ENCODE measurements at places on chromosomes 6 and 20.

- DNase-seq: no peak
- H3K4me1 ChIP-seq: peaks cover 26% of the 10 kb centered on the region
- peaks cover 15% of the 10 kb centered on the region for H3K36me3 ChIP-seq
- peak overlapping the region; percentile 90 for H3K4me3 ChIP-seq
- no peaks in the 10 kb centered on the region for H3K27me3 ChIP-seq
Measured at GRCh38 chr20:2840967-2841531, 504 bp downstream of the VPS16 start.

GRCh38 chr20:44819936-44820335, 9.6 kb upstream of the RIMS4 start:
- H3K27me3 ChIP-seq: peaks cover 15% of the 10 kb centered on the region
- DNase-seq: no peak
- no peak overlapping the region for H3K27ac ChIP-seq
- H3K4me1 ChIP-seq: no peaks in the 10 kb centered on the region

- no peaks in the 10 kb centered on the region for H3K36me3 ChIP-seq
- H3K27me3 ChIP-seq: no peaks in the 10 kb centered on the region
Measured at GRCh38 chr20:18377896-18378481, 88.8 kb downstream of the DZANK1 start.

- peaks cover 10% of the 10 kb centered on the region for H3K27me3 ChIP-seq
- H3K27ac ChIP-seq: no peak overlapping the region
- DNase-seq: no peak
- no peaks in the 10 kb centered on the region for H3K4me1 ChIP-seq
Measured at GRCh38 chr6:53493635-53494025, 51.3 kb downstream of the GCLC start.

GRCh38 chr20:48708116-48708515, 119.7 kb downstream of the PREX1 start:
- no peaks in the 10 kb centered on the region for H3K27me3 ChIP-seq
- peak overlapping the region; percentile 70 for H3K27ac ChIP-seq
- H3K4me1 ChIP-seq: peaks cover 31% of the 10 kb centered on the region
- no peak for DNase-seq

DNA sequence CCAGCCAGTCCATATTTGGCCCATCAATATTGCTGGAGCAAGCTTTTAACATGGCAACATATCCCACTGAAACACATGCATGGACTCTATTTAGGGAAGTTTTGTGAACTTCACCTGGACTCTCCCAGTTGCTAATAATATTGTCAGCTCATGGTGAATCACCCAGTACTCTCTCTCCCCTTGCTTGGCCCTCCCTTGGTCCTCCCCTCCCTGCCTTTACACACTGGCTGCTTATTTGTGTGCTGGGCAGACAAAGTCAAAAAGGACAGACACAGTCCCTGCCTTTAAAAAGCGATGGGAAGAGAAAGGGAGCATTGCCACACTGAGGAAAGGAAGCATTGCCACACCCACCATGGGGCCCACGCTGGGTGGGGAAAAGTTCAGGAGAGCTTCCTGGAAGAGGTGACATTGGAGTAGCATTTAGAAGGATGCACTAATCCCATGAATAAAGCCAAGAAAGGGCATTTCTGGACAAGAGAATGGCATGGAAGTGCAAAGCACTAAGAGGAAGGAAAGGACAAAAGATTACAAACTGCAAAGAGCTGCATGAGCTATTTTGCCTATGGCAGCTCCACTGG, 143.4 kb upstream of the EXOC2 start:
- H3K27me3 ChIP-seq: no peaks in the 10 kb centered on the region
- no peak overlapping the region for H3K4me3 ChIP-seq
- H3K36me3 ChIP-seq: peaks cover 11% of the 10 kb centered on the region
- peak overlapping the region; percentile 70 for H3K27ac ChIP-seq
- peaks cover 14% of the 10 kb centered on the region for H3K4me1 ChIP-seq

DNA sequence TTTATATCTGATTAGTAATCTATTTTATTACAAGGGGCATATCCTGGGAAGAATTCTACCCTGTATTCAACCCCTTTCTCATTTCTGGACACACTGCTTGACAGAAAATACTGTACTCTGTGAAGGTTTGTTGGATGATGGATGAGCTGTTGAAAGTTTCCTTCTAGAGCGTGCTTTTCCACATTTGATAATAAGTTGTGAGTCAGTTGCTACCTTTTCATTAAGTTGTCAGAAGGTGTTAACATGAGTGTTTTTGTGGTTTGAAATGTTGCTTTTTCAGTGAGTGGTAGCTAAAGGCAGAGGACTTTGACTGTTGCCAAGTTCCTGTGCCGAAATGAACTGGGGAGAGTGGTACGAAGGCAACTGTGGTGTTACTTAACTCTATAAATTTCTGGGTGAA, 3.9 kb upstream of the ECI2 start:
- peaks cover 14% of the 10 kb centered on the region for H3K4me1 ChIP-seq
- peaks cover 4% of the 10 kb centered on the region for H3K36me3 ChIP-seq
- no peak overlapping the region for H3K4me3 ChIP-seq

DNA sequence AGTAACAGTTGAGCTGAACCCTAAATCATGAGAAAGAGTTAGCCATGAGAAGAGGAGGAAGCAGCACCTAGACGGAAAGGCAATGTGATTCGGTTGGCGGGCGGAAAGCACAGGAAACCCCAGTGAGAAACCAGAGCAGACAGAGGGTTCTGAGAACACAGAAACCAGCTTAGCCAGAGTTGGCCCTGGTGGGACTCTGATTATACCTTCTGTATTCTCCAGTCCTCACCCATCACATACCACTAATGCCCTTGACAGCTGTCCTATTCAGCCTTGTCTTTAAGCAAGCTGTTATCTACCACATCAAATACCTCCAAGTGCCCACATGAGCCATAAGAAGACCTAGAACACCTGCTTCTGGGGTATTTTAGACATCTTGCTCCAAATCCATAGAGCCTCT, 58.9 kb upstream of the LRRC1 start:
- peaks cover 29% of the 10 kb centered on the region for H3K4me1 ChIP-seq
- H3K4me3 ChIP-seq: no peak overlapping the region
- H3K27me3 ChIP-seq: peaks cover 14% of the 10 kb centered on the region

- H3K36me3 ChIP-seq: no peaks in the 10 kb centered on the region
- no peak for DNase-seq
- H3K27ac ChIP-seq: no peak overlapping the region
- H3K27me3 ChIP-seq: peaks cover 28% of the 10 kb centered on the region
- H3K4me3 ChIP-seq: no peak overlapping the region
Measured at GRCh38 chr6:157693867-157694266, 129.2 kb upstream of the SNX9 start.

DNA sequence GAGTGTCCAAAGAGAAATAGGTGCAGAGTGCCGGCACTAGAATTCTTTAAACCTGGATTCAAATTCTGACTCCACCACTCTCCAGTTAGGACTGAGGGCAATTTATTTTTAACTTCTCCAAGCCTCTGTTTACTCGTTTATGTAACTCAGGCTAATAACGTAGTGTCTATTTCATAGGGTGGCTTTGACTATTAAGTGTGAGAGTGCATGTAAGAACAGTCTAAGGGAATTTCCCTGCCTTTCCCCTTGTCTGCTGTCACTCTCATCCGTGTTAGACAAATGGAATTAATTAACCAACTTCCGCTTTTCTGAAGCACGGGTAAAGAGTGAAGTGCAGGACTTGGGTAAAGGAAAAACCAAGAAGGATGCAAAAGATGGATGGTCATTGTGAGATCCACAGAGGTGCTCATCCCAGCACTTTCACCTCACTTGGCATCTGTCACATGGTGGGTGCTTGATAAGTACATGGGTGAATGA, 4.1 kb upstream of the ZKSCAN8 start:
- peak overlapping the region; percentile 99 for H3K4me3 ChIP-seq
- peak; percentile 47 for DNase-seq
- H3K36me3 ChIP-seq: peaks cover 11% of the 10 kb centered on the region
- H3K27ac ChIP-seq: peak overlapping the region; percentile 96

GRCh38 chr6:77403424-77403823, 59.9 kb downstream of the HTR1B start:
- no peaks in the 10 kb centered on the region for H3K27me3 ChIP-seq
- no peak overlapping the region for H3K27ac ChIP-seq
- H3K4me3 ChIP-seq: no peak overlapping the region
- H3K36me3 ChIP-seq: no peaks in the 10 kb centered on the region
- DNase-seq: no peak

- H3K4me3 ChIP-seq: no peak overlapping the region
- no peak overlapping the region for H3K27ac ChIP-seq
Measured at GRCh38 chr6:47157653-47158219, 115.6 kb upstream of the ADGRF1 start.

DNA sequence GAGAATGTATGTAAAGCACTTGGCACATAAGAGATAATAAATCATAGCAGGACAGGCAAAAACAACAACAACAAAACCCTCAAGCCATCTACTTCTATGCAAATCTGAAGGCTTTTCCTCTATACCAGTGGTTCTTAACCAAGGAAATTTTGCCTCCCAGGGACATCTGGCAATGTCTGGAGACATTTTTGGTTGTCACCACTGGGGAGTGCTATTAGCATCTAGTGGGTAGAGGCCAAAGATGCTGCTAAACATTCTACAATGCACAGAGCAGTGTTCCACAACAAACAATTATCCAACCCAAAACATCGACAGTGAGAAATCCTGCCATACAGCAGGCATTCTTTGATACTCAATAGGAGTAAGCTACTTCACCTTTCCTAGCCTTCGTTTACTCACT, 28.2 kb downstream of the NDRG3 start:
- peaks cover 8% of the 10 kb centered on the region for H3K36me3 ChIP-seq
- no peaks in the 10 kb centered on the region for H3K27me3 ChIP-seq
- H3K4me1 ChIP-seq: peaks cover 7% of the 10 kb centered on the region

DNA sequence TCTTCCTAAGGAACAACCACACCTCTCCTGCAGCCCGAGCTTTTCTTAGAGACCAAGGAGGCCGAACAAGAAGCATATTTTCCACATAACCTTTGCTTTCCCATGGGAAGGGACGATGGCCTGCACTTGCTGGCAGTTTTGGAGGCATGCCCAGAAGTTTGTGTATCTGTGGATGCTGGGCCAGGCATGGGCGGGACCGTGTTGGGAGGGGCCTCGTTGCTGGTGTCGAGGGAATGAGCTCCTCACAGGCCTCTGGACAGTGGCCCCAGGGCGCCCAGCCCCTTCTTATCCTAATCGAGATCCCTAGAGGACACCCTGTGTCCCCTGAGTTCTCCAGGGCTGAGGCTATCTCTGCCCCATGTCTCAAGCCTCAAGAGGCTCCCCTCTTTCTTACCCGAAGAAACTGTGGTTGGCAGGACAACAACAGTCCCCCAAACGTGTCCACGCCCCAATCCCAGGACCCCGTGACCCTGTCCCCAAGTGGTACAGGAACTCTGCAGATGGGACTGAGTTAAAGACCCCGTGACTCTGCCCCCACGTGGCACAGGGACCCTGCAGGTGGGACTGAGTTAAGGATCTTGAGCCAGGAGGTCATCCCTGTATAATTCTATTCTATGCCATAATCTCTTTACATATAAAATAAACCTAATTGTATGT, 99.5 kb upstream of the BHLHE23 start:
- peaks cover 3% of the 10 kb centered on the region for H3K36me3 ChIP-seq
- H3K27me3 ChIP-seq: peaks cover 29% of the 10 kb centered on the region
- H3K27ac ChIP-seq: no peak overlapping the region
- DNase-seq: no peak
- no peak overlapping the region for H3K4me3 ChIP-seq
- H3K4me1 ChIP-seq: peaks cover 7% of the 10 kb centered on the region

DNA sequence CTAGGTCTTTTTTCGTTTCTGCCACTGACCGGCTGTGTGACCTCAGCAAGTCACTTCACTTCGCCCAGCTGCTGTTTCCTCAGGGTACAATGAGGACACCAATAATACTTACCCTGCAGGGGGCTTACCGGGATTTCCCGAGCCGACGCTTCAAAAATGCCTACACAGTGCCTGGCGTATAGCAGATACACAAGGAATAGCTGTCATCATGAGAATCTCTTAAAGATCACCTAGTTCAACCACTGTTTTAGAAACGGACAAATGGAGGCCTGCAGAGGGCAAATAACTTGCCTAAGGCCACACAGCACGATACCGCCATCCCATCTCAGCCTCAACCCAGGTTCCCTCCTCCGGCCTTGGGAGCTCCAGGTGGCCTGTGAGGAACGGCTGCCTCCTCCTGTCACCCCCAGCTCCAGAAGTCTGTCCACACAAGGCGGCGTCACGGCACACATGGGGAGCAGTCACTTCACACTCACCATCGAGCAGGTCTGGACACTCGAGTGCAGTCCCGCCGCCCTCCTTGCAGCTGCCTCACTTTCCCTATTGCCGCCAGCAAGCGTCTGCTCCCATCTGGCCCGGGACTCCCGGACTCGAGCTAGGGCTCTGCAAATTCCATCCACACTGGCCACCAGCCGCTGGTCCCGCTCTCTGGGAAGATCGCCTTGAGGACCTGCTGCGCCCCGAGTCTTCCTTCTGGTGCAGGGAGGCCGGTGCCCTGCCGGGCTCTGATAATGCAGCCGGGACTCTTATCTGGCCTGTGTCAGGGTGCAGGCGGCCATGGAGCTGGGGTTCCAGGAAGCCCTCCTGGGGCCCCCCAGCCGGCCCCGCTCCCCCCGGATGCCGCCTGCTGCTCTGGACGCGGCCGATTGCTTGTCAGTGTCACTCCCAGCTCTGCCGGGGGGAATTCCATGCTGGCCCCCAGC, at the start of gene RIPOR3:
TSS of gene RIPOR3 (minus strand) at position 893 of the 923 bp plus-strand sequence. CDS start at position 479, 414 bp downstream.
- H3K4me3 ChIP-seq: peak within 1 kb of the TSS; percentile 49
- H3K27ac ChIP-seq: no peak within 1 kb of the TSS
- no peak for DNase-seq
- peaks cover 15% of the 10 kb centered on the region for H3K4me1 ChIP-seq
- no peaks in the 10 kb centered on the region for H3K36me3 ChIP-seq
- peaks cover 46% of the 10 kb centered on the region for H3K27me3 ChIP-seq

GRCh38 chr6:121319112-121319553, 15.1 kb downstream of the TBC1D32 start:
- H3K4me1 ChIP-seq: peaks cover 6% of the 10 kb centered on the region
- H3K36me3 ChIP-seq: peaks cover 22% of the 10 kb centered on the region
- no peak overlapping the region for H3K27ac ChIP-seq
- no peaks in the 10 kb centered on the region for H3K27me3 ChIP-seq
- no peak overlapping the region for H3K4me3 ChIP-seq

DNA sequence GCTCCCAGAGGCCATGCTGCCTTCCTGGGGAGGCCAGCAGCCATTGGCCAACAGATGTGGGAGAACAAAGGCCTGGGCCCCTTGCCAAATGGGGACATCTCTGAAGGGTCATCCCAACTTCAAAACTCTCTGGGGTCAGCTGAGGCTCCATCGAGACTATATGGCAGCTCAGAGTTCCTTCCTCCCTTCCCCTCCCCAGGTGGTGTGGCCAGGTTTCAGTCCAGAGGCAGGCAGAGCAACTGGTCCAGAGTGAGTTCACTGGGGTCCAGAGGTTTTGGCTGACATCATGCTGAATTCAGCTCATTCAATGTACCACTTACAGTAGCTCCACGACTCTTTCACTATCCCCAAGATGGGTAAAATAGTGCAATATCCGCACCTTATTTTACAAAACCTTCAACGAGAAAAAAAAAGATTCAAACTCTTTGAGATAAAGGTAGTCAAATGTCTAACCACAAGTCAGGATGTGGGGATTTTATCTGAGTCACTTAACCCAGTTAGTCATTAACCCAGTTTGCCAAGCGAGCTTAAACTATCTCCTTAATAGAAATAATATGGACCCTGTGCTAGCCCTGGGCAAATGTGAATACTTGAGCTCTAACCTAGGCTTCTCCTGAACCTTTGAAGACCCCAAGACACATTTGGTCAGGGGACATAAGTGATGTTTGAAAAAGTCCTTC, 108.4 kb upstream of the PLEKHG1 start:
- H3K27ac ChIP-seq: peak overlapping the region; percentile 33
- no peak overlapping the region for H3K4me3 ChIP-seq
- peaks cover 4% of the 10 kb centered on the region for H3K4me1 ChIP-seq
- no peaks in the 10 kb centered on the region for H3K27me3 ChIP-seq
- DNase-seq: peak; percentile 9
- H3K36me3 ChIP-seq: peaks cover 11% of the 10 kb centered on the region

- no peak overlapping the region for H3K27ac ChIP-seq
- no peaks in the 10 kb centered on the region for H3K4me1 ChIP-seq
- no peaks in the 10 kb centered on the region for H3K36me3 ChIP-seq
- peaks cover 6% of the 10 kb centered on the region for H3K27me3 ChIP-seq
Measured at GRCh38 chr20:59657459-59658046, 53.2 kb downstream of the PHACTR3 start.
